ENCODE measurements at places on chromosomes 2 and 18.
A peak's percentile ranks its signal among the peaks of the same experiment; 100 is the strongest.

DNA sequence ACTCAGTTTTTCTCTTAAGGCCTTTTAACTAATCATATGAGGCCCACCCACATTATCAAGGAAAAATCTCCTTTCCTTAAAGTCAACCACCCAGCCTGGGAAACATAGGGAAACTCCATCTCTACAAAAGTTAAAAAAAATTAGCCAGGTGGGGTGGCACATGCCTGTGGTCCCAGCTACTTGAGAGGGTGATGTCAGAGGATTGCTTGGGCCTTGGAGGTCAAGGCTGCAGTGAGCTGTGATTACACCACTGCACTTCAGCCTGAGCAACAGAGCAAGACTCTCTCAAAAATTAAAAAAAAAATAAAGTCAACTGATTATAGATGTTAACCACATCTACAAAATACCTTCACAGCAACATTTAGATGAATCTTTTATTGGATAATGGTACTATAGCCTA is 5.8 kb downstream of the DPYSL5 start:
- no peak for DNase-seq

GRCh38 chr2:221129657-221130056 is 442.4 kb downstream of the EPHA4 start:
- no peak for DNase-seq

- DNase-seq, result no peak
These were observed 490 bp downstream of the NDUFS1 start for GRCh38 chr2:206158563-206159345.

GRCh38 chr2:241564596-241565410 is 6.3 kb downstream of the BOK start:
- DNase-seq, result peak; percentile 31

DNA sequence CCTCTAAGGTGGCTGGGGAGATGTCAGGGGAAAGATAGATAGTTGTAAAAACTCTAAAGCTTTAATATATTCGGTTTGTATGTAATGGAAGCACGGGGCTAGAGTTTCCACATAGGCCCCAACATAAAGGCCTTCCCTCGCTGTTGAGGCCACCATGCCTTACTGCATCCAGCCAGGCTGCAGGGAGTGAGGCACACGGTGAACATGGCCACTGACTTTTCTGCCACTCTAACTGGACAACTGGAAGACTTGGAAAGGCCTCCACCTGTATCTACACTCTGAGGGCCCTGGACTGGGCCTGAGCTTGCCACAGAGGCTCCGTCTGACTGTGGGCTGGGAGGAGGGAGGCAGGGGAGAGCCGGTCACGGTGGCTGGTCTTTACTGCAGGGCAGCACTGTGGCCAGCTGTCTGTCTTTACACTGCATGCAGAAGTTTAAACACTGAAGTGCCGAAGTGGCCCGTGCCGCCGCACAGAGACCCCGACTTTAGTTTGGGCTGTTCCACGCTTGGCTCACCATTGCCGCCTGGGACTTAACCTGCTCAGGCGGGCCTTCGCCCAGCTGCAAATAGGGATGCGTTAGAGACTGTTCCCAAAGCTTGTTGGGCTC is 66.7 kb downstream of the EMILIN2 start:
- peak; percentile 58 for DNase-seq

GRCh38 chr2:238985931-238986446 is 138.1 kb downstream of the TWIST2 start:
- DNase-seq, result no peak

GRCh38 chr2:237324405-237324831 is 89.5 kb downstream of the COL6A3 start:
- DNase-seq, result no peak
